ENCODE measurements at places on chromosomes 6 and 20.

DNA sequence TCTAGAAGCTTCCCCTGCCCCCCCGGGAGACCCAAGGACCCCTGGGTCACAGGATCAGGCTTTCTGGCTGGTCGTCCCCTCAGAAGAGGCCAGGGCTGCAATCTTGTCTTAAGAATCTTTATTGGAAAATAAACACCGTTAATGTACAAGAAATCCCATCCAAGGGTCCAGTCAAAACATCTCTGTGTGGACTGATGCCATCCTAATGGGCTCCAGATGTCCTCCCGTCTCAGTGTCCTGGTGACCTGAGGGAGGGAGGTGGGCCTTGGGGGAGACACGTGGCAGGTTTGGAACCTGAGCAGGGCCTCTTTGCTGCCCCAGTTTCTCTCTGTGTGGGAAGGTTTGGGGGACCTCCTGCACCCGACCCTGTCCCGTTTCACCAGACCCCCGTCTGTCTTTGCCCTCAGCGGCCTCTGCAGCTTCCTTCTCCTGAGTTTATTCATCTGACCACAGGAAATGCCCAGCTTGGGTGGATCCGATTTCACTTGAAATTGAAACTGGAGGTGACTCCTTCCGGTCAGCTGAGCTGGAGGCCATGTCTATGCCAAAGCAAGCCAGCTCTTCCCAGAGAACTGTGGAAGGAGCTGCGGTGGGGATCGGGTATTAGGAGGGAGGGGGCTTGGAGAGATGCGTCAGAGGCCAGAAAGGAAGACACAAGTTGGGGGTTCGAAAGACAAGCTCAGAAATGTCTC lies 75.1 kb downstream of the SLC2A10 start:
- no peak for DNase-seq

DNA sequence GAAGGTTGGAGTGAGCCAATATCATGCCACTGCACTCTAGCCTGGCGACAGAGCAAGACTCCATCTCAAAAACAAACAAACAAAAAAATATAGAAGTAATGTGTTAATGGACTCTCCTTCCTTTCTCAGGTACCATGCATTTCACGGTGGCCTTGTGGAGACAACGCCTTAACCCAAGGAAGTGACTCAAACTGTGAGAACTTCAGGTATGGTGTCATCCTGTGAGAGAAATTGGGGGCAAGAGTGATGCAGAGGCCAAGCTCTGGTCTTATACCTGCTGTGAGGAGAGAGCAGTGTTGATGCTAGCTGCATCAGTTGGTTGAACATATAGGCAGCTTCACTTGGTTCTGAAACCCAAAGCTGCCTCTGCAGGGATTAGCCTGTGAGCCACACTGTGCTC lies 6.2 kb downstream of the ITCH start:
- no peak for DNase-seq

DNA sequence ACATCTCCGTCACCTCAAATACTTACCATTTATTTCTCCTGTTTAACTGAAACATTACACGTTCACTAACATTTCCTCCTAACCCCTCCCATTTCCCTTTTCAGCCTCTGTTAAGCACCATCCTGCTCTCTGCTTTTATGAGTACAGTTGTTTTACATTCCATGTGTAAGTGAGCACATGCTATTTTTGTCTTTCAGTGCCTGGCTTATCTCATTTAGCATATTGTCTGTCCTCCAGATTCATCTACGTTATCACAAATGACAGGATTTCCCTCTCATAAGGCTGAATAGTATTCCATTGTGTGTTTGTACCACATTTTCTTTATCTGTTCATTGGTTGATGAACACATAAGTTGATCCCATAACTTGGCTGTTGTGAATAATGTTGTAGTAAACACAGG lies 22.7 kb downstream of the TAF11 start:
- DNase-seq = no peak

GRCh38 chr6:13762611-13763441 lies 51.2 kb upstream of the RANBP9 start:
- no peak for DNase-seq

All from renal pelvis (tissue), 12 donors.